ENCODE measurements at places on chromosomes 6 and 20. TPM values are rescaled to one million over a fixed set of nuclear protein-coding genes. Genes with fewer than 3 reads are reported as not detected.

Gene RWDD1
- 76.4 TPM for total RNA-seq

Gene SMPDL3A
- 14.9 TPM for total RNA-seq

Gene IL17A
- not detected for total RNA-seq

Gene SIRPD
- total RNA-seq = not detected

Gene TCP11
- total RNA-seq = 1.1 TPM

Gene SIM1
- total RNA-seq = not detected

Gene MYT1
- total RNA-seq = not detected

Gene PXT1
- not detected for total RNA-seq

Gene MCHR2
- not detected for total RNA-seq

Gene MAP1LC3A
- total RNA-seq = 83.9 TPM

Gene HTR1B
- 2.3 TPM for total RNA-seq

Gene NTSR1
- 0.83 TPM for total RNA-seq

Gene ZSCAN26
- 15.1 TPM for total RNA-seq

Gene IPCEF1
- total RNA-seq = 0.83 TPM

Gene TAGAP
- total RNA-seq = 3.0 TPM

Data from esophagus muscularis mucosa (tissue), 4 donors.